Nucleus accumbens (tissue), 56 donors: ENCODE measurements at places on chromosomes 11 and 22.
A peak's percentile ranks its signal among the peaks of the same experiment; 100 is the strongest.

DNA sequence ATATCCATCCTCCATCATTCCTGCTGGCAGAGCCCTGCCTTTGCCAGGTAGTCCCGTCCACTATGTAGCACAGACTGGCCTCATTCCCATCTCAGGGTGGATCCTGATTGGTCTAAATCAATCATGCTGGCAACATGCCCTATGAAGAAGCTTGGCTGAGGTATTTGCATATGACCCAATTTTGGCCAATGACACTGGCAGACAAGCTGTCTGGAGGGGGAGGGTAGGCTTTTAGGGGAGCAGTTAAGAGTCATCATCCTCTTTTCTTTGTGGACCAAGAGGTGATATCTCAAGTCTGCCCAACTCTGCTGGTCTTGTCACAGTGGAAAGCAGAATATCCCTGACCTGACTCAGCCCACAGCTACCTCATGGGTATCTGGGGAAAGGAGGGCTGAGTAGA, 5.1 kb downstream of the CCDC89 start:
- no peak for DNase-seq

- no peak for DNase-seq
These were observed 130.4 kb downstream of the C11orf87 start for GRCh38 chr11:109552376-109552775.

- no peak for DNase-seq
These were observed 9.0 kb upstream of the PLAAT2 start for GRCh38 chr11:63572026-63572688.

DNA sequence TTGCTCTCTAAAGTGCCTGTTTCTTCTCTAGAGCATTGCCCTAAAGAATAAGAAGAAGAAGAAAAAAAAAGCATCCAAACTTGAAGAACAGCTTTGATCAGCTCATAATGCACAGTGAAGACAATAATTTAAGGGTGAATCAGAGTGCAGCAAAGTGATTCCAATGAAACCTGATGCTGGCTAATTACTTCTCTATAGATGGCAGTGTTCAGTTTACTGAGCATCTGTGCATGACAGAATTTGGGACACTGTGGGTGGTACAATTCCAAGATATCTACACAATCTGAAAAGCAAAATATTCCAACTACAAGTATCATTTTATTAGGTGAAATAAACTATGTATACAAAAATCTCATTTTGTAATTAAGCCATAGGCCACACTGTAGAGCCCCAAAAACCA, 450.5 kb upstream of the CCDC90B start:
- DNase-seq = no peak

- no peak for DNase-seq
These were observed 32.5 kb upstream of the IZUMO1R start for GRCh38 chr11:94271885-94272372.

DNA sequence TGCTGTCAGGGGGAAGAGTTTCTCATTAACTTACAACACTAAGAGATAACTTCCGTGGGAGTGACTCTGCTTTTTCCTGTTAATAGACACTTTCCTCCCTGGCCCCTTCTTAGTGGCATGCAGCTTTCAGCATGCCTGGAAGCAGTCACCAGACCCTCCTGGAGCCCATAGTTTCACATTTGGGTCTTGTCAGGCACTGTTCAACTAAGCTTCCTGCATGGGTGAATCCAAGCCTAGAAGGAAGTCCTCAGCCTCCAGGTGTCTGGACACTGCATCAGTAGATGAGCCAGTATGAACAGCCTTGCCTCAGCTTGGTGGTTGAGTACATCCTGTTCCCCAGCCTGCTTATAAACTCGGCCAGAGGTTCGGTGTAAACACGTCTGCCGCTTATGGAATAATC, 68.1 kb downstream of the PPP6R3 start:
- no peak for DNase-seq

- DNase-seq = no peak
These were observed 81.4 kb upstream of the SEZ6L start for GRCh38 chr22:26087816-26088215.

DNA sequence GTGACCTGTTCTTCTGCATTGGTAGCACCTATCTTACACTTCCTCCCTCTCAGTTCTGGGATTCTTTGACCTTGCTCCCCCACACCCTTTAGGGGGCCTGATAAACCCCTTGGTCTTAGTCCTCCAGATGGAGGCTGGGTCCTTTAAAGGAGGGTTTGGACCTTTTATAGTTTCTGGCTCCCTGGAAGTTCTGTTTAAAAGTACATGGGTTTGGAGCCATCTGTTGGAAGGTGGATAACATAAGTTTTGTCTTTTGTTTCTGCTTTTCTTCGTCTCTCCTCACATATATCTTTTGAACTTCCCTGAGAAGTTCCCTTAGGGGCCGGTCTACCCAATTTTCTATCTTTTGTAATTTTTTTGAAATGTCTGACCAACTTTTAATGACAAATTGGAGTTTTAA, 17.9 kb upstream of the HYLS1 start:
- DNase-seq = no peak

- DNase-seq = no peak
These were observed 178.7 kb upstream of the POU2AF2 start for GRCh38 chr11:111066846-111067245.

GRCh38 chr11:44743959-44744557, 17.3 kb downstream of the TSPAN18 start:
- DNase-seq = no peak

- peak; percentile 31 for DNase-seq
These were observed 14.2 kb downstream of the TP53I11 start for GRCh38 chr11:44936525-44936924.

DNA sequence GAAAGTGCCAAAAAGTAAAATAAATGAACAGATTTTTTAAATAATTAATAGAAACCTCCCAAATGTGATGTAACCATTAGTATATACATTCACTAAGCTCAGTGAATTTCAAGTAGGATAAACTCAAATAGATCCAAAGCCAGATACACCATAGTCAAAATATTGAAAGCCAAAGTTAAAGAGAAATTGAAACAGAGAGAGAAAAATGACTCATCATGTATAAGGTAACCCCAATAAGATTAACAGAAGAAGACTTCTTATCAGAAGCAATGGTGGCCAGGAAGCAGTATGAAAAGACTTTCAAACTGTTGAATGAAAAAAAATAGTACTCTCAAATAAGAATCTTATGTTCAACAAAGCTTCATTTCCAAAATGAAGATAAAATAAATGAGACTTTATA, 70.5 kb downstream of the LUZP2 start:
- DNase-seq = no peak

DNA sequence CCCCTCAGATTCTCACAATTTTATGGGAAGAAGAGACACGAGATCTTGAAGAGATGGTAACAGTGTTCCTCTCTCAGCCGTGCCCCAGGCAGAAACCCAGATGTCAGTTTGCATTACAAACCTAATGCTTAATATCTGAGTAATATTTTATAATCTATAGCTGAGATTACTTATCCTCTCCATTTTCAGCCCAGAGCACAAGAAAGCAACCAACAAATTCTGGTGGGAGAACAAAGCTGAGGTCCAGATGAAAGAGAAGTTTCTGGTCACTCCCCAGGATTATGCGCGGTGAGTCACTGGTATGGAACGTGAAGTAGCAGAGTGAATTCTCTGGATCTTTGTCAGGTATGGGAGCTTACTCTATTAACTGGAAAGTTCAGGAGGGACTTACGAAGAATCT, 884 bp downstream of the CENATAC start:
- DNase-seq = no peak
